Lung (tissue), 17 donors: ENCODE measurements at places on chromosomes 5 and 9.

- DNase-seq, result peak; percentile 54
Measured at GRCh38 chr9:126499005-126499910, 114.5 kb upstream of the LMX1B start.

DNA sequence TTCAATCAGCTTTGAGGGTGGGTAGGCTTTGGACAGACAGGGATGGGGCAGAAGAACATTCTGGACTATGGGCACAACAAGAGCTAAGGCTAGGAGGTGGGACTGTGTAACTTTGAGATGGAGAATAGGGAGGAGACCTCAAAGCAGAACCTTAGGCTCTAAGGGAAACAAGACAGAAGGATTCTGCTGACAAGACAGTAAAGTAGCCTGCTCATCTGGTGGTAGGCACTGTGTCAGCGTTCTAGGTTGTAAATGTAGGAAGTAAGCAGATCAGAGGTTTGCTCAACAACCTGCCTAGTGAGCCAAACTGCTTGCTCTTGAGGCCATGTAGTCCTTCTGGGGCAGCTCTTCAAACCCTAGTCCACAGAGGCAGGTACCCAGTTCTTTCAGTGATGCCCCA lies 15.0 kb upstream of the IL12B start:
- no peak for DNase-seq

DNA sequence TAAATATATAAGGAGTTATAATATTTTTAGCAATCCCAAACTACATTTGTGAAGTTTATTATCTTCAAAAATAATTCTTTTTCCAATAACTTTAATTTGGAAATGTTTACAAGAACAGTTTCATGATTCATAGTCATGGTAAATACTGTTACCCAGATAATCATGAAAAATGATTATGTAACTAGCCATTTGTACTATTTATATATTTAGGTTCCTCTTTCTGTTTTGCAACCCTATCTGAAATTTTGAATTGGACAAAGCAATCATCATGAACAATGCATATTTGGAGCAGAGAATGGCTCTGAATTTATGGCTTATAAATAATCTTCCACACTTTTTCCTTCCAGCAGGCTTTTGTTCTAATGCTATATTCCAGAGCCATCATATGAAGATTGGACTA lies 499.7 kb downstream of the SLCO4C1 start:
- no peak for DNase-seq

GRCh38 chr9:12702160-12702758 lies 9.1 kb downstream of the TYRP1 start:
- peak; percentile 91 for DNase-seq

- no peak for DNase-seq
Measured at GRCh38 chr9:121700832-121701419, 49.5 kb downstream of the DAB2IP start.

DNA sequence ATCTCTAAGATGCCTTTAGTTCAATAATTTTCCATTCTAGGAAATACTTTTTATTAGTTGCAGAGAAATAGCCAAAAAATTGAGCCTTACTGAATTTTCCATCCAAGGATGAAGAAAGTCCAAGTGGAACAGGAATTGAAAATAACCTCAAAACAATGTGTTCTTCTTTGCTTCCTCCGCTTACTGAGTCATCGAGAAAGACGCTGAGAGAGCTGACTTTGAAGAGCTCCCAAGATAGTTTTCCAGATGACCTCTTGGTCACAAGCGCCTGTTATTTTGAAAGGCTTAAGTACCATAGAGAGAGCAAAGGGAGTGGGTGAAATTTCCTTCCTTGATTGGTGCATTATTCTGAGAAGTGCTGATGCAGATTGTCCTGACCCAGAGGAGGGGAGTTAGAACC lies 253.5 kb upstream of the ATP10B start:
- DNase-seq, result no peak
